Cardiac septum (tissue), 1 donor: ENCODE measurements at places on chromosomes 2 and 18.

GRCh38 chr2:226183550-226183949, 616.1 kb downstream of the IRS1 start:
- DNase-seq: no peak

- DNase-seq: peak; percentile 65
Observed at GRCh38 chr2:239609607-239610310, 208.9 kb upstream of the HDAC4 start.

- no peak for DNase-seq
Observed at GRCh38 chr2:23844905-23845304, 82.0 kb downstream of the ATAD2B start.

DNA sequence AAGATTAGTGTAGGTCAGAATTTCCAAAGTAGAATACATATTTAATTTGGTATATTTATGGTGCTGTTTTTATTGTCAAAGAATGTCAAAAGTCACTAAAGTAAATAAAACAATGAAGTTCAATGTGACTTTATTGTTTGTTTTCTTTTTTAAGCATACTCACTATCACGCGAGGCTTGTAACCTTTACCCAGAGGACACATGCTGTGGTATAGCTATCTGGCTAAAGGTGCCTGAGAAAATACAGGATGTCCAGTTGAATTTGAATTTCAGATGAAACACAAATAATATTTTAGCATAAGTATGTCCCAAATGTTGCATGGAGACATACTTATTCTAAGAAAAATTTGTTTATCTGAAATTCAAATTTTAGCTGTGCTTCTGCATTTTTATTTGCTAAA, 103.3 kb upstream of the KLF7 start:
- no peak for DNase-seq

DNA sequence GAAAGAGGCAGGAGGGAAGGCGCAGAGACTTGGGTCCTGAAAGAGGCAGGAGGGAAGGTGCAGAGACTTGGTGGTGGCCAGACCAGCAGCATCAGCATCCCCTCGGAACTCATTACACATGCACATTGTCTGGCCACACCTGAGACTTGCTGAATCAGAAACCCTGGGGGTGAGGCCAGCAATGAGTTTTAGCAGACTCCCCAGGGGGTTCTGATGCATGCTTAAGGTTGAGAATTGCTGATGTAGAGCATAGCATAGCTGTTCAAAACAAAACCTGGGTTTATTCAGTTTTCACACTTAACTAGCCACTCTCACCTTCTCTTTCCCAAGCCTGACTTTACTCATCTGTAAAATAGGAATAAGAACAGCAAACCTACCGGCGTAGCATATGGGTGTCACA, 122.9 kb downstream of the MRO start:
- no peak for DNase-seq

DNA sequence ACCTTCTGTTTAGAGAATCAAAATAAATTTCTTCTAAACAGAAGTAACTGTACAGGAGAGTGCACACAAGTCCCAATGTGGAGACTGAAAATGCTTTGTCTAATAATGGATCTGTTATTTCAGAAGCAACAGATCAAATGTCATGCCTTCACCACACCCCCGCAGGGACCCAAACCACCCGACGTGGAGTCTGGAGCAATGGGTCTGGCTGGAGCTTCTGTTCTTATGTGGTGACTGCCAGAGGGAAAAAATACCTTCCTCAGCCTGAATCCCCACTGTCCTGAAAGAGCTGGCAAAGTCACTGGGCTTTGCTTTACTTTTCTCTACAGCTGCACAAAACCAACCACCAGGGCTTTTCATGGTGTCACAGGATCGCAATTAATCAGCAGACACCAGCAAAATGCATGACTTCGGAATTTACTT, 119.0 kb upstream of the ZFP36L2 start:
- no peak for DNase-seq

DNA sequence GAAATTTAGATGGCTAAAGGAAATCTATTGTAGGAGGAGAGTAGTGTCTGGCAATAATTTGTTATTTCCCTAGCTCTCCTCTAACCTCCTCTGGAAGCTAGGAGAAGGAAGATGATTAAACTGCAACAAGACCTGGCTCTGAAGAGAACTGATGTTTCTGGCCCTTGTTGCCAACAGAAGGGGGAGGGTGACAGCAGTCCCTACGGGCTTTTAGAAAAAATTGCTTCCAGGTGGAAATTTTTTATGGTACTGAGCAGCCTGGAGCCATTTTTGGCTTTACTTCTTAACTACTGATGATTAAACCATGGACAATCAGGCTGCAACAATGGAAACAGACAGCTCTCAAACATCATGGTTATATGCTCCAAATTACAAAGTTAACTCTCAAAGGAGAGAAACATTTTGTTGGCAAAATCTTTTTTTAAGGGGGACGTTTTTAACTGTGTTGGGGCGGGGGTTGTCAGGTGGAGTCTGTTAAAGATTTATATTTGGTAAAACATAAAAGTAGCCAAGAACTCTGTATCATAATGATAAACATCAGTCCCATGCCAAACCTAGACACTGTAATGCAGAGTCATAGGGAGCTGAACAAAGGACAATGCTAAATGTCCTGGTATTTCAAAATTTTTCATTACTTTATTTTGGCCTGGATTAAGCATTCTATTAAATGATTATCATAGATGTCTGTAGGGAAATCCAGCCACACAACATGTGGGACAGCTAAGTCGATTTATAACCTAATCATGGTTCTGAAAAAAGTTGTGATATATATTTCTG, 70.0 kb downstream of the EXOC6B start:
- DNase-seq: no peak
